ENCODE measurements at places on chromosomes 12 and 14. TPM values are rescaled to one million over a fixed set of nuclear protein-coding genes. Genes with fewer than 3 reads are reported as not detected.

MORN3 gene
- total RNA-seq: 0.47 TPM

RBMS2 gene
- total RNA-seq: 35.1 TPM

KIF26A gene
- 9.4 TPM for total RNA-seq

POTEM gene
- total RNA-seq: not detected

HOTAIR gene
- total RNA-seq: not detected

MIPOL1 gene
- 3.6 TPM for total RNA-seq

ZNF839 gene
- total RNA-seq: 5.0 TPM

YY1 gene
- 34.1 TPM for total RNA-seq

ACSM4 gene
- total RNA-seq: not detected

MFAP5 gene
- total RNA-seq: not detected

LRFN5 gene
- total RNA-seq: not detected

SERPINA10 gene
- not detected for total RNA-seq

NOVA1 gene
- total RNA-seq: 0.15 TPM

KRT6C gene
- not detected for total RNA-seq

CD163 gene
- total RNA-seq: not detected

ANKRD33 gene
- not detected for total RNA-seq

REC8 gene
- 16.6 TPM for total RNA-seq

DEPDC4 gene
- total RNA-seq: 0.39 TPM

BDKRB1 gene
- not detected for total RNA-seq

CLEC4C gene
- not detected for total RNA-seq

NDUFA12 gene
- 179 TPM for total RNA-seq

PRB2 gene
- total RNA-seq: not detected

SDR9C7 gene
- not detected for total RNA-seq

MEG3 gene
- total RNA-seq: 4.1 TPM

DPPA3 gene
- total RNA-seq: not detected

All from mammary microvascular endothelial cell (primary cell).